ENCODE measurements at places on chromosomes 5 and 9.
A peak's percentile ranks its signal among the peaks of the same experiment; 100 is the strongest.

DNA sequence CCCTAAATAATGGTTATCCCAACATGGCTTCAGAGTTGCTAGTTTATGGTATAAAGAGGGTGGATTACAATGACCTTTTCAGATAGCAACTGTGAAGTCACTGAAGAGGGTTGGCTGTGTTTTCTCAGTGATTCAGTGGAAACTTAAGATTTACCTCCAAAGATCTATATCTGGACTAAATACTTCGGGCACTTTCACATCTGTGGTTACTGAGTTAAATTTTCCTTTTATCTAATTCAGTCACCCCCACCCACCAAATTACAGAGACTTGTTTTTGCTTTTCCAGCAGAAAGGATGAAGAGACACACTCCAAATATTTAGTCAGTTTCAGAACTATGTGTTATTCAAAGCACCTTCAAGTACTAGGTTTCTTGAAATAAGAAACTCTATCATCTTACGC lies 573.2 kb downstream of the CCDC171 start:
- DNase-seq, result no peak

DNA sequence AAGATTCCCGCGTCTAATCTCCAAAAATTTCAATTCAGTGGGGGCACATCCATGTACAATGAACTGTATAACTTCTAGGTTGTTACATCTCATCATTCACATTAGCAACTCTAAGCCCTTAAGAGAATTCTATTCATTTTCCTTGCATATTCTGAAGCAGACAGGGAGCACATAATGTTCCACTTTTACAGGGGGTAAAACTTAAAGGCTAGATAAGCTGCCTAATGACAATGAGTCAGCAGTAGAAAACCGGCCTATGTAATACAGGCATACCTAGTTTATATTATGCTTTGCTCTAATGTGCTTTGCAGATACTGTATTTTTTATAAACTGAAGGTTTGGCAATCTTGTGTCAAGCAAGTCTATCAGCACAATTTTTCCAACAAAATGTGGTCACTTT lies 40.4 kb downstream of the PTAR1 start:
- DNase-seq, result no peak

GRCh38 chr9:114695948-114696347 lies 14.0 kb upstream of the TEX48 start:
- no peak for DNase-seq

GRCh38 chr9:4686112-4686511 lies 6.7 kb downstream of the CDC37L1 start:
- DNase-seq, result no peak

DNA sequence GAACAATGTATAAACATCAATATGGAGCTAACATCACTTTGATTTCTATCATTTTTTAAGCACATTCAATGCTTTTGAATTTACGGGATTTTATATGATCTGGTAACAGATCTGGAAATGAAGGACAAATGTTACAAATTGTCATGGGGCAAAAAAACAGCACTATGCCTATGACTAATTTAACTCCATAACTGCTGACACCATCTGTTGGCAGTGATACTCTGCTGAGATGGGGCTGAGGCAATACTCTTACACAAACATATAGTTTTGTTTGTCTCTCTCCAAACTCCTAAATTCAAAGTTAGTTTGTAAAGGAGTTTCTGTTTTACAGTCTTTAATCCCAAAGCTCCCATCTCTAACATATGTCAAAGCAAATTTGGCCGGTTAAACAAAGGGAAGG lies 132.5 kb upstream of the FER start:
- DNase-seq, result no peak

- no peak for DNase-seq
These were observed 476.6 kb upstream of the SGCD start for GRCh38 chr5:155850370-155850769.

- no peak for DNase-seq
These were observed 17.9 kb downstream of the STC2 start for GRCh38 chr5:173310218-173310769.

DNA sequence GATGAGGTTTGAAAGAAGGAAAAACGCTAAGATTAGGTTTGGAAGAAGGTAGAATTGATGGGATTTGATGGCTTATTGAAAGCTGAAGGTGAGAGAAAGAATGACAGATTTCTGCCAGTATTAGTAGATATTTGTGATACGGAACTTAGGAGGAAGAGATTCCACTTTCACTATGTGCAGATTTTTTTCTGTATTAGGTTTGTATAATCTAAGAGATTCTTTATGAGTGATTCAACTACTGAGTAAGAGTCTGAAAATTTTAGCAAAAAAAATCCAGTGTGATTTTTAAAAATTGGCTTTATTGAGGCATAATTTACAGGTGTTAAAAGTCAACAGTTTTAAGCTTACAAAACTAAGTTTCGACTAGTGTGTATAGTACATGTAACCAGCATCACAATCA lies 54.1 kb downstream of the AP3S1 start:
- no peak for DNase-seq

- no peak for DNase-seq
These were observed 402.0 kb downstream of the ELAVL2 start for GRCh38 chr9:23423999-23424398.

GRCh38 chr5:72815580-72816283 lies 729 bp upstream of the TNPO1 start:
- peak; percentile 85 for DNase-seq

GRCh38 chr9:105311306-105311705 lies 66.9 kb downstream of the SLC44A1 start:
- DNase-seq, result no peak

GRCh38 chr5:10301842-10302610 lies 5.7 kb downstream of the CMBL start:
- DNase-seq, result no peak

DNA sequence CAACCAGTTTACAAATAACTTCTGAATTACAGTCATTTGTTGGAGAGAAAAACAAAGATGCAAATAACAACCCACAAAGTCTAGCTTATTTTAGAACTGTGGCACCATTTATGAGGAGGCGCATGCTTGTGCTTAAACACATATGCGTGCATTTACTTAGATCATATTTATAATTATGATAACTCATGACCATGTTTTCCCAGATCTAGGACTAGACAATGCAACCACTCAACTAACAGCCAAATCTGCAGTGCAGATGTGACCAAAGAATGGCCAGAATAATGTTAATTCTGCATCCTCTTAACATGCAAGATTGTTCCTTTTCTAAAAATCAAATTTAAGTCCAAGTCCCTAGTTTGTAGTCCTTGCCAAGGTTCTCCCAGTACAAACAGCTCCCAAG lies 167.3 kb upstream of the FST start:
- no peak for DNase-seq

GRCh38 chr9:107751567-107752210 lies 262.1 kb upstream of the KLF4 start:
- no peak for DNase-seq

DNA sequence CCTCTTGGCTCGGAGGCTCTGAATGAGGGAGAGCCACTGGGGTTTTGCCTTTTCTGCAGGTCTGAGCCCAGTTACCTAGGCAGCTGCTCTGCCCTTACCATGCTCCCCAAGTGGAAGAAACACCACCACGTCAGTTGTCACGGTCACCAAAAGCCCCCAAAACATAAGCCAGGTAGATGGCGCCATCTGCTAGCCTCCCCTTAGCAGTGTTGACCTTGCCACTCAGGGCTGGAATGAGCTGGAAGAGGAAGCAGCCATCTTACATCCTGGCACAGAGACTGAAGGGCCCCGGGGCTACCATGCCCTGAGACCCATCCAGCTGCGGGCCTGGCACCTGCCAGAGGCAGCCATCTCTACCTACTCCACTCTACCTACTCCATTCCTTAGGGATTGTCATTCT lies 7.4 kb downstream of the ZER1 start:
- DNase-seq, result no peak

DNA sequence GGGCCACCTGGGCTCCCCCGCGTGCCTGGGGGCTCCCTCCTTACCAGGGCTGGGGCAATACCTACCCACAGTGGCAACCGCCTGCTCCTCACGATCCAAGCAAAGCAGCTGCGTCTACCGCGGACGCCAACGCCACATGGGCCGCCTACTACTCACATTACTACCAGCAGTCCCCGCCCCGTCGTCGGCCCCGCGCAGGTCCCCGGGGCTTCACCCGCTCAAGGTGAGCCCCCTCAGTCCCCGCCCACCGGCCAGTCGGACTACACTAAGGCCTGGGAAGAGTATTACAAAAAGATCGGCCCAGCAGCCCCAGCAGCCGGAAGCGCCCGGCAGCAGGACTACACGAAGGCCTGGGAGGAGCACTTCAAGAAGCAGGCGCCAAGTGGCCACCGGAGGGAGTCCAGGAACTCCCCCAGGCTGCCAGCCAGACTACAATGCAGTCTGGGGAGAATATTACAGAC lies 106.0 kb upstream of the MTAP start:
- no peak for DNase-seq

DNA sequence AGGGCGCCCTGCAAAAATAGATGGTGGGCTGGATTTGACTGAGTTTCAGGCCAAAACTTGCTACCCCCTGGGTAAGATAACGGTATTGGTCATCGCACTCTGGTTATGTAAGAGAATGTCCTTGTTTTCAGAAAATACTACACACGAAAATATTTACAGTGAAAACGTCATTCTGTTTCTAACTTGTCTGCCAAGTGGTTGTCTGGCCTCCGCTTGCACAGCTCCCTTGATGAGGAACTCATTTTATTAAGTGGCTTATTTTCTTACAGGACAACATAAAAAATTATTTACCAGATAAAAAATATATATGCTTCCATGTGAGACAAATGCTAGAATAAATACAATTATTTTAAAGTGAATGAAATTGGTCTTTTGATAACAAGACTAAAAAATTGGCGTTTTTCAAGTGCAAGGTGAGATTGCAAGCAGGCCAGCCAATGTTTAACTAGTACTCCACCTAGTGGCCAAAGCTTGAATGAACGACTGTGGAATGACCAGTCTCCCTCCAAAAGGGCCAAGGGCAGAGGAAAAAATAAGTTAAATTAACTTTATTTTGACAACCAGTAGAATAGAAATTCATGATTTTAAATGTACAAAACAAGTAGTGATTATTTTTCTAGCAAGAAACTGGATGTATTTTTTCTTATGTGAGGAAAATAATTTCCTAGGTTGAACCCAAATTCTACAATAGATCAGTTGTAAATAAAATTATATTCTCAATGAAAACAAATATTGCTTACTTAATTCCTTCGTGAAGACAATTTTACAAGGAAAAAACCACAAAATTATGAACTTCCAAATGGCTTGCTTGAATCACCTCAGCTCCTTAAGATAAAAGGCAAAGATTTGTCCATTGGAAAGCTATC lies 93.2 kb downstream of the ZFAND5 start:
- DNase-seq, result no peak

- no peak for DNase-seq
These were observed 235.9 kb upstream of the FAM174A start for GRCh38 chr5:100299261-100299660.

GRCh38 chr9:91017245-91017644 lies 215.6 kb downstream of the SYK start:
- DNase-seq, result no peak

DNA sequence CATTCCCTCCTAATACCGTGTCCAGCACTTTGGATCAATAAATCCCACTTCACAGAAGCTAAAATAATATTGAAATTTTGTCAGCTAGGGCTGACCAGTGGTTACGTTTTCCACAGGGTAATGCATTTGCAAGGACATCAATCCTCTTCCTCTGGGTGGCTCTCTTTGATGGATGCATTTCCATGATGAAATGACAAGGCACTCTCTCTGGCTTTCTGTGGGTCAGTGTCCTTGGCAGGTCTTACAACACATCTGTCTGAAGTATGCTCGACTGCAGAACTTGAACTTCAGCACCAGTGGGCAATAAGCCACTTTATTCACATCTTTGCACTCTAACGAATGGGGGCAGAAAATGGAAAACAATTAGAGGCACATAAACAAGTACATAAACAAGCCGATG lies 330.1 kb downstream of the ADAMTS6 start:
- DNase-seq, result no peak

GRCh38 chr5:16548115-16548514 lies 68.7 kb downstream of the RETREG1 start:
- no peak for DNase-seq

GRCh38 chr9:2363138-2363745 lies 258.3 kb upstream of the VLDLR start:
- DNase-seq, result no peak

GRCh38 chr5:181188700-181189362 lies 16.2 kb downstream of the TRIM7 start:
- DNase-seq, result no peak

GRCh38 chr5:103561685-103562452 lies 720 bp downstream of the NUDT12 start:
- no peak for DNase-seq

DNA sequence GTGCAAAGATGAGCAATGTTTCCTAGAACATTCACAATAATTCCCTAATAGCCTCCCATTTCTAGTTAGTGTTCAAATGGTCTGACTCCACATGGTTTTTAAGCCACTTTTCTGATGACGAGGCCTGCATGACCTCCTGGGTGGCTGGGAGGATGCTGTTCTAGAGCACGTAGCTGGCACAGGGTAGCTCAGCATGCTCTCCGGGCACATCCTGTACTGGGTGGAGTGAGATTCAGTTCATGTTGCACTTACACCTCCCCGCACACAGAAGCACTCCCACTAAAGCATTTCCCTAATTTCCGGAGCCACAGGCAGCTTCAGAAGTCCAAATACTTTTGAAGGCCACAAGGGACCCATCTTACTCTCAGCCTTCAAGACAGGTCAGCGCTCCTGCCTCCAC lies 159.8 kb upstream of the LHFPL2 start:
- DNase-seq, result no peak

DNA sequence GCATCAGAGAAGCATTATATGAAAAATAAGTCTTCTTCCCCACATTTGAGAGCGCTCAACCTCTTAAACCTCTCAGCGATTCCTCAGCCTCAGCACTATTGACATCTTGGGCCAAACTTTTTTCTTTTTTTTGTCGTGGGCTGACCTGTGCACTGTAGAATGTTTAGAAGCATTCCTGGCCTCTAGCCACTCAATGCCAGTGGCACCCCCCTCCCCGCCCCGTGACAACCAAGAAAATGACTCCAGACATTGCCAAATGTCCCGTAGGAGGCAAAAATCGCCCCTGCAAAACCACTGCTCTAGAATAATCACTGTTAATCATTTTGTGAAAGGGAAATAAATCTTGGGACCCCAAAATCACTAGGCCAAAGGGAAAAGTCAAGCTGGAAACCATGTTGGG lies 129.1 kb upstream of the BOD1 start:
- DNase-seq, result no peak

- no peak for DNase-seq
These were observed 17.7 kb downstream of the ROPN1L start for GRCh38 chr5:10459080-10460055.

- DNase-seq, result peak; percentile 8
These were observed 232.3 kb upstream of the TBCA start for GRCh38 chr5:78008356-78008967.

- no peak for DNase-seq
These were observed 3.3 kb downstream of the ANKRD34B start for GRCh38 chr5:80566711-80567259.

DNA sequence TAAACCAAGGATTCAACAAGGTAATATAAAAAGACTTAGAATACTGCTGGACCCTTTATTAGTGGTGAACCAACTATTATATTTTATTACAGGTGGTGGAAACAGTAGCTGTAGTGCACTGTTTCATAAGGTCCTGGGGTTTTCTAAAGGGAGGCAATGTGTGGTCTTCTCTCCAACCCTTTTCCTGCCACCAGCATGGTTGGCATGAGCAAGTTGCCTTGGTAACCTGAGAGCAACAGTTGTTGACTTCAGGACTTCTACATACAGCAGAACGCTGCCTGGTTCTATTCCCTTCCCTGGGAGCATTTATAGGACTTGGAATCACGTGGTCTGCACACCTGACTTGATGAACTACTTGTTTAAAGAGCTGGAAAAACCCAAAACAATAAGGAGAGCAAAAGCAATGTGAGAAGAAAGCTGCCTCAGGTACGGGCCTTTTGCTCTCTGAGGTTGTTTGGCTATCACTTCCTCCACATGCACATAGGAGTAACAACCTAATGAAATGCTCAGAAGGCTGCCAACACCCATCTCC lies 81.1 kb upstream of the RAI14 start:
- DNase-seq, result no peak
